Activated CD4-positive, alpha-beta T cell treated with anti-CD3 and anti-CD28 coated beads for 24 hours (primary cell): ENCODE measurements at places on chromosomes 1 and 21.

DNA sequence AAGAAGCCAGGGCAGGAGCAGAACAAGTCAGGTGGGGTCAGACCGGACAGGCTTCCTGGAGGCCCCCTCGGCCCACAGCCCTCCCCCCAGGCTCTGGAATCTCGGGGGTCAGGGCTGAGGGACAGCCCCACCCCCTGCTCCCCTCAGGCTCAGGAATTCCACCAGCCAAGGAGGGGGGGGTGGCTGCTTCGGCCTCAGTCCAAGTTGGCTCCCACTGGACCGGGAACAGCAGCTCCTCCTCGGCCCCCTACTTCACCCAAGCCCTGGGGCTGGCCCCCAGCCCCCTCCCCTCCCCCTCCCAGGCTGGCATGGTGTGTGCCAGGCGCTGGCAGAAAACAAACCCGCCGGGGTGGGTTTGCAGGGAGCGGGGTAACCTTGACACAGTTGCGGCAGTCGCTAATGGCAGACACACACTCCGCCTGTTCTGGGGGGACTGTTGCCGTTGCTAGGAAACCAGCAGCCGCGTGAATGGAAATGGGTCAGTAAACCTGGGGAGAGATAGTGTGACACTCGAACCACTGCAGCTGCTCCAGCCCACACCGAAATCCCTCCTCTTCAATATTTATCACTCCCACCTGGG, 32.4 kb downstream of the AHDC1 start:
- no peak for DNase-seq

DNA sequence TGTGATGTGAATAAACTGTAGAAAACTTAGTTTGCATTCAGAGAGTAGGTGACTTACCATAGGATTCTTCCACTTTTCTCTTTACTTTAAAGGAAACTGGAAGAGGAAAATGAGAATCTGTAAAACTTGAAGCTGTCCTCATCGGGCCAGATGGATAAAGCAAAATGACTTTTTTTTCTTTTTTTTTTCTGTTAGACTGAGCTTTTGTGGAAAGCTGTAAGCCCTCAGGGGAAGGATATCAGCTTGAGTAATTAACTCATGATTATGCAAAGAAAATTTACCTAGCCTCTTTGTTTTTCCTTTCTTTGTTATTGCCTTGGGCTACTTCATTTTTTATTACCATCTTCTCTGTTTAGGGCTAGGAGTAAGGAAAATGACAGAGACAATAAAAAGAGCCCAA, 53.4 kb downstream of the DPH5 start:
- no peak for DNase-seq

- DNase-seq = no peak
Observed at GRCh38 chr1:69649383-69649990, 81.8 kb downstream of the LRRC7 start.

GRCh38 chr21:36204980-36205379, 48.4 kb downstream of the DOP1B start:
- no peak for DNase-seq

- DNase-seq = no peak
Observed at GRCh38 chr1:117579221-117579906, 26.5 kb upstream of the TENT5C start.

- DNase-seq = no peak
Observed at GRCh38 chr21:34669149-34669879, 520 bp downstream of the CLIC6 start.

- no peak for DNase-seq
Observed at GRCh38 chr1:2324553-2325366, 66.6 kb downstream of the MORN1 start.

- no peak for DNase-seq
Observed at GRCh38 chr21:17631195-17631594, 18.5 kb upstream of the BTG3 start.

GRCh38 chr1:48728584-48728983, 48.1 kb downstream of the BEND5 start:
- no peak for DNase-seq

DNA sequence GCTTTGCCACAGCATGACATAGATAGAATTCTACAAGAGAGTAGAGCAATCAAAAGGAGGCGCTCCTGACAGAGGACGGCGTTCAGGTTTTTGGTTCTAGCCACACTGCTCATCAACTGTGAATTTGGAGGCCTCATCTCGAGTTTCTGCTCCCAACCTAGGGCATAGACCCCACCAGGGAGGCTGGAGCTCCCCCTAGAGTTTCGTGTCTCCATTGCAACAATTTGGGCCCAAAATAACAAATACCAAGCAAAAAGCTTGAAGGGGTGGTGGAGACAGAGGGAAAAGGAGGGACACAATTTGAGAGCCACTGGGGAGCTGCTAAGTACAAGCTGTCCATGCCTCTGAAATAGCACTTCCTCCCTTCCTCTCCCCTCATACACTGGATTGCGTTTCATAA, 297.0 kb downstream of the GPATCH2 start:
- no peak for DNase-seq

- no peak for DNase-seq
Observed at GRCh38 chr1:204556458-204557052, 40.3 kb downstream of the MDM4 start.

- DNase-seq = no peak
Observed at GRCh38 chr1:109427171-109427467, 871 bp upstream of the PSMA5 start.

GRCh38 chr1:178489399-178489798, 7.4 kb downstream of the CLEC20A start:
- DNase-seq = no peak

GRCh38 chr1:235932090-235932510, 65.4 kb upstream of the LYST start:
- no peak for DNase-seq

DNA sequence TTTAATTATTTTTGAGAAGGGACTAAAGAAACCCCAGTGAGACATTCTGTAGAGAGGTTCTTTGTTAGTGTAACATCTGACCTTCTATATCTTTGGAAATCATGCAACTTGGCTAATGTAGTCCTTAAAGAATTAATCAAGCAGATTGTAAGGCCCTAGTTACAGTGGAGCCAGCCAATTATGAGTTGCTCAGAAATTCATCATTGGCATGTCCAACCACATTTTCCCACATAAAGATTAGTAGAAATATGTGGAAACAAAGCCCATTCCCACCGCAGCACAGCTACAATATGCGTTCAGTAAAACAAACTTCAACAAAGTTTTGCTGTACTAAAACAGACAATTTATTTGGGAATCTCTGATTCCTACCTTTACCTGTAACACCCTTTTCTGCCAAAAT, 27.8 kb downstream of the WNT2B start:
- no peak for DNase-seq

- DNase-seq = no peak
Observed at GRCh38 chr1:247322849-247323586, 8.6 kb downstream of the ZNF496 start.

DNA sequence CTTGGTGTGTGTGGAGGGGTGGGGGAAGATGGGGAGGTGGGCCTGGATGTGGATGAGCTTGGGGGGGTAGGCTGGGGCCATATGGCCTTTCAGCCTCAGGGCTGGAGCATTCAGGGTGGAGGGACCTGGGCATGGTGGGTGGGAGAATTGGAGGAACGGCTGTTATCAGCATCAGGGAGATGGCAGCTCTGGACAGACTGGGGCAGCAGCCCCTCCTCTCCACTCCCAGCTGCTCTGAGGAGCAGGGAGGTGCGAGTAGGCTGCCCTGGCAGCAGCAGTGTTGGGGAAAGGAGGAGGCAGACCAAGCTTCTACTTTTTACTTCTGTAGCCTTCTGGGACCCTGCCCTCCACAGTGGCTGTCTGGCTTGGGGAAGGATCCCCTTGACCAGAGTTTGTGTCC, 10.2 kb downstream of the PPFIA4 start:
- DNase-seq = no peak

DNA sequence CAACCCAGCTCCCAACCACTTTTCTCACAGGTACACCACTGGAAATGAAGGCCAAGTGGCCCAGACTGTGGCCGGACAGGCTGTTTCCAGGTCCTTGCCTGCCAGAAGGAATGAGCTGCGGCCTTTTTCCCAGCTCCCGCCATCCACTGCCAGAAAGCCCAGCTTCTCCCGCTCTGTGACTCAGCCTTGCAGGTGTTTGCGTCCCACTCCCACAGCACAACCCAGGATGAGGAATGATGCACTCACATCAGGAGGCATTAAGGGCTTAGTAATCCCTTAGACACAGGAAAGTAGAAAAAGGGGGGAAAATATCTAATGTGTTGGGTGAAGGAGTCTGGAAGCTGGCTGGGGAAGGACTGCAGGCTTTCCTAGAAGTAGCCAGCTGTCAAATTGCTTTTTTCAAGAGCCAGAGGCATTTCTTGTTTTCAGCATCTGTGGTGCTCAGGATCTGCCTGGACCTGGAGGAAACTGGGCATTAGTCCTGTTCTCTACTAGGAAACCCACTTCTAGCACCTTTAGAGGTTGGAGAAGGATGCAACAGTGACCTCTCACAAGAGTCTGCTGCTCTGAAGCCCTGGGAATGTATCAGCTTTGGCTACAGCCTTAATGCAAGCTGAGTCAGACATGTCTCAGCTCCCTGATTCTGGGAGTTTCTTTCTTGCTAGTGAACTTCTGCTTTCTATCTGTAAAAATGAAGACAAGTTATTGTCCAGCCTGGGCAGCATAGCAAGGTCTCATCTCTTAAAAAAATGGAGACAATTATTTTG, 13.2 kb upstream of the MAP1LC3C start:
- no peak for DNase-seq

GRCh38 chr1:212953321-212953720, 3.0 kb downstream of the VASH2 start:
- DNase-seq = no peak
